Progenitor cell of endocrine pancreas (in vitro differentiated cells): ENCODE measurements at places on chromosomes 1 and 21. TPM values are rescaled to one million over a fixed set of nuclear protein-coding genes. Genes with fewer than 3 reads are reported as not detected.

Gene SPRR1A
- not detected in 2 replicates for total RNA-seq

Gene IGFN1
- 0.38 and 0.44 TPM in 2 replicates for total RNA-seq

DNA sequence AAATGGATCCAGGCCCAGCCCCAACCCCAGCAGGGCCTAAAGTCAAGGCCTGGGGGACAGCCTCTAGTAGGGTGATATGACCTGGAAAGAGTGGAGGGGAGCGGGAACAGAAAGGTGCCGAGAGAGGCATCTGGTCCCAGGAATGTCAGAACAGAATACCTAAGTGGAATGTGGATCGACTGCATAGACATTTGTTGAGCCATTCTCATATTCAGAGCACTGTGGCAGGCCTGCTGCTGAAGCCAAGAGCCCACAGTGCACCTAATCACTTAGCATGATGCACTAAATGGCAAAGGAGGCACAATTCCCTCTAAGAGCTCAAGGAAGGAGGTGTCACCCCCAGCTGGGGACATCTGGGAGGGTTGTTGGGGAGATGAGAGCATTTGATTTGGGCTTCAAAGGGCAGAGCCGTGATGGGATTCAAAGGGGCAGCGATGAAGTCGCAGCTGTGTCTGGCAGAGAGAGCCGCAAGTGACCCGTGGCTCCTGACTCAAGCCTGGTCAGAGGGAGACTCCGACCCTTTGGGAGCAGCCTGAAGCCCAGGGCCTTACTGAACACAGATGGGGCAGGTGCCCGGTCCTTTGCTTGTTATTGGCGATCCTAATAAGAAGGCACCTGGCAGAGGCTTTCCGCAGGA, 8.6 kb upstream of the PKP1 start:
- no peaks in the 10 kb centered on the region for H3K36me3 ChIP-seq
- no peak overlapping the region for H3K27ac ChIP-seq
- H3K4me1 ChIP-seq, result no peaks in the 10 kb centered on the region
- H3K27me3 ChIP-seq, result peaks cover 44% of the 10 kb centered on the region
- DNase-seq, result no peak
- H3K4me3 ChIP-seq, result no peak overlapping the region

DNA sequence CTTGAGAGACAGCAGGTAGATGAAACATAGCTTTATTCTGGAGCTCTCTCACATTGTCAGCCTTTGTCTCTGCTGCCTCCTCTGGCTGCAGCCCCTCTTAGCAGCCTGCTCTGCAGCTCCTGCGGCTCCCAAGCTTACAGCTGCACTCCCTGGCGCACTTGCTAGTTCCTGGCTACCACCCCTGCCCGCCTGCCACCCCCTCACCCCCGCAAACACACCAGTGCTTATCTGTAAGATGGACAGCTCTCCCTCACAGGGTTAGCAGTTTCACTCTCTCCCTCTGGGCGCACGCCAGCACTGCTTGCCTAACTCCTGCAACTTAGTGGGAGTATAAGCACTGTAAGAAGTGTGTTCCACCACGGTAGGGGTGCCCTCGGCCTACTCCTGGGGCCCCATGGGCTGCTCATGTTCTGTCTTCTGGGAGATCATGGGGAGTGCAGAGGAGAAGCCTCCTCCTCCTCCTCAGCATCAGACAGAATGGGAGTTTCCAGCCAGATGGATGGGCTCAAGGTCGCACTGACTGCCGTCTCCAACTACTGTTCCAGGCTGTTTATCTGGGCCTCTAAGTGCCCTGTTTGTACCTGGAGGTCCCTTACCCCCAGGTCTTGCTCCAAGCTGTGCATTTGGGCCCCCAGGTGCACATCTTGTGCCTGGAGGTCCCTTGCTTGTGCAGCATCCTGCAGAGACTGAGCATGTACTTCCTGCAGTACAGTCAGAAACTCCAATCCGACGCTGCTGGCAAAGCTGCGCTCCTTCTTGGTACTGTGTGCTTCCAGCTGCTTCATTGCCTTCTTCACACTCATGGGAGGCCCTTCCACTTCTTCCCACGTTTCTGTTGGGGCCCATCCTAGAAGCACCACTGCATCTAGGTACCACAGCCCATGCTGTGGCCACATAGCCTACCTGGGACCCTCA, 1388.1 kb downstream of the AMY1C start:
- H3K27me3 ChIP-seq, result no peaks in the 10 kb centered on the region
- H3K4me3 ChIP-seq, result no peak overlapping the region
- H3K4me1 ChIP-seq, result no peaks in the 10 kb centered on the region
- no peak overlapping the region for H3K27ac ChIP-seq
- DNase-seq, result no peak

DNA sequence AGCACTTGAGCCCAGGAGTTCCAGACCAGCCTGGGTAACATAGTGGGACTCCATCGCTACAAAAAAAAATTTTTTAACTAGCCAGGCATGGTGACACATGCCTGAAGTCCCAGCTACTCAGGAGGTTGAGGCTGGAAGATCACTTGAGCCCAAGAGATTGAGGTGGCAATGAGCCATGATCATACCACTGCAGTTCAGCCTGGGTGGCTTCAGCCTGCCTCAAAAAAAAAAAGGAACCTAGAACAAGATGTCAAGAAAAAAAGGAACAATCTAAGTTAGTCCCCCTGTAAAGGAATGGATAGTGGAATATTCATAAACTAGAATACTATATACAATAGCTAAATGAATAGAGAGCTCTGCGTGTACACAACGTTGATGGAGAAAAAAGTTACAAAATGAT, 14.4 kb downstream of the NSL1 start:
- no peaks in the 10 kb centered on the region for H3K27me3 ChIP-seq
- H3K27ac ChIP-seq, result no peak overlapping the region
- no peaks in the 10 kb centered on the region for H3K4me1 ChIP-seq
- H3K36me3 ChIP-seq, result peaks cover 40% of the 10 kb centered on the region
- no peak for DNase-seq

DNA sequence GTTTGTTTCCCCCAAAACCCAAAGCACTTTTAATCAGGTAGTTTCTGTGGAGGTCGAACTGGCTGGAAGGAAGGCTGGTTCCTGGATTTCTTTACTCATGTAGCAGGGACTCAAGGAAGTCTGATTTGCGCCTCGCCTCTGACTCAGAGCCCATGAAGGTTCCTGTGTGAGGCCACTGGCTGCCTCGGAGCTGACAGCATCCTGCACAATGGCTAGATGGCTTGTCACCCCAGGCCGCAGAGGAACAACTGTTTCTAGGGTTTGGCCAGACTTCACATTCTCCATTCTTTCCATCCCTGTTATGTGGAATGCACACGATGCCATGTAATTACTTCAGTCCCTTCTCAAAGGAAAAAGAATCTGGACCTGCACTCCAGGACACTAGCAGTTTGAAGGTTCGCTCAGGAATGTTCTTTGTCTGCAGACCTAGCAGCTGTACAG, 39.1 kb upstream of the PRSS38 start:
- peaks cover 2% of the 10 kb centered on the region for H3K36me3 ChIP-seq
- no peaks in the 10 kb centered on the region for H3K27me3 ChIP-seq
- H3K4me1 ChIP-seq, result no peaks in the 10 kb centered on the region
- DNase-seq, result no peak
- no peak overlapping the region for H3K27ac ChIP-seq

GRCh38 chr1:27372808-27373690, 1.6 kb downstream of the FCN3 start:
- no peaks in the 10 kb centered on the region for H3K4me1 ChIP-seq
- no peak overlapping the region for H3K4me3 ChIP-seq
- H3K27me3 ChIP-seq, result peaks cover 20% of the 10 kb centered on the region
- no peak overlapping the region for H3K27ac ChIP-seq
- no peak for DNase-seq

DNA sequence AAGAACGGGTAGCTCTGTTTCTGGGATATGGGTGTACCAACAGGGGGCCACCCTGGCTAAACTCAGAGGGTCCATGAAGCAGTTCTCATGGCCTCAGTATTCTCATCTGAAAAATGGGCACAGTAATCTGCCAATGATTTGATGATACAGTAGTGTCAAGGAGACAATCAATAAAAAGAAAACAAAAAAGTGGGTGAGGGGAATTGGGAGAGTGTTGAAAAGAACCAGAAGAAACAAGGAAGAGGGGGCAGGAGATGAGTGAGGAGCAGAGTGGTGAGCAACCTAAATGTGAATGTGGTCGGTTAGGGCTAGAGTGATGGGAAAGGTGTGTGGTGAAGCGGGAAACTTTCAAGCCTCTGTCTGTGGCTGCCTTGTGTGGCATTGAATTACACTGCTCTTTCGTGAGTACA, 2.0 kb downstream of the SLAMF7 start:
- H3K27me3 ChIP-seq, result no peaks in the 10 kb centered on the region
- peak overlapping the region; percentile 59 for H3K27ac ChIP-seq
- H3K36me3 ChIP-seq, result no peaks in the 10 kb centered on the region
- no peak for DNase-seq
